ENCODE measurements at places on chromosomes 12 and 14. TPM values are rescaled to one million over a fixed set of nuclear protein-coding genes. Genes with fewer than 3 reads are reported as not detected.

Gene SCARB1
- total RNA-seq, result 13.1 TPM

Gene ADCY4
- total RNA-seq, result 25.5 TPM

Gene PPP4R4
- total RNA-seq, result 8.9 TPM

- no peak overlapping the region for H3K4me3 ChIP-seq
- H3K36me3 ChIP-seq, result no peaks in the 10 kb centered on the region
- no peaks in the 10 kb centered on the region for H3K4me1 ChIP-seq
- no peak overlapping the region for H3K27ac ChIP-seq
- H3K27me3 ChIP-seq, result no peaks in the 10 kb centered on the region
Measured at GRCh38 chr14:79924551-79924950, 286.8 kb downstream of the DIO2 start.

Gene POTEG
- not detected for total RNA-seq

- H3K4me1 ChIP-seq, result no peaks in the 10 kb centered on the region
- no peak for DNase-seq
- H3K27me3 ChIP-seq, result no peaks in the 10 kb centered on the region
- no peak overlapping the region for H3K27ac ChIP-seq
- H3K4me3 ChIP-seq, result no peak overlapping the region
- H3K36me3 ChIP-seq, result no peaks in the 10 kb centered on the region
Measured at GRCh38 chr14:101716077-101716950, 45.2 kb upstream of the PPP2R5C start.

DNA sequence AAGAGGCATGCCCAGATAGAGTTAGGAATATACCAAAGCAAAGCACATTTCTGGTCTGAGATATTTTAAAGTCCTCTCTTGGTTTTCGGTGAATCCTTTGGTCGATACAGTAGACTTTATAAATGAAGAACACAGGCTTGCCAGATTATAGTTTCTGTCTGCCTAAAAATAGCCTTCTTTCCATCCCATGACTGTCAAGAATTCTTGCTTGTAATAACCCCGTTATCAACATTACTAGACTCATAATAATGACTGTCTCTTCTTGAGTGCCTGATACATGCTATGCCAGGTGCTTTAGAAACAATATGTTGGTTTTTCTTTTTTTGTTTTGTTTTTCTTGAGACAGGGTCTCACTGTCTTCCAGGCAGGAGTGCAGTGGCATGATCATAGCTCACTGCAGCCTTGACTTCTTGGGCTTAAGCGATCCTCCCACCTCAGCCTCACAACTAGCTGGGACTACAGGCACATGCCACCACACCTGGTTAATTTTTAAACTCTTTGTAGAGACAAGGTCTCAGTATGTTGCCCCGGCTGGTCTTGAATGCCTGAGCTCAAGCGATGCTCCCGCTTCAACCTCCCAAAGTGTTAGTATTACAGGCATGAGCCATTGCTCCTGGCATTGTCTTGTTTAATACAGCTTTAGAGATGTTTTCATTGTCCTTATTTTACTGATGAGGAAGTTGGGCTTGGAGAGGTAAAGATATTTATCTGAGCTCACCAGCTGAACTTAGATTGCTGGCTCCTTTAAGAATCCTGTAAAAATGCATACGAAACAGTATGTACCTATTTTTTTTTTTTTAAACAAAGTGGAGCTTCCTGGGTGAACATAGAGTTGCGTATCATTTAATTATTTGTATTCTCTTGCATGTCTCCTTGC is 30.4 kb downstream of the CHST11 start:
- peaks cover 21% of the 10 kb centered on the region for H3K4me1 ChIP-seq
- H3K27me3 ChIP-seq, result no peaks in the 10 kb centered on the region
- H3K27ac ChIP-seq, result peak overlapping the region; percentile 26
- H3K36me3 ChIP-seq, result no peaks in the 10 kb centered on the region

- H3K36me3 ChIP-seq, result no peaks in the 10 kb centered on the region
- H3K27me3 ChIP-seq, result no peaks in the 10 kb centered on the region
- H3K27ac ChIP-seq, result no peak overlapping the region
- no peak overlapping the region for H3K4me3 ChIP-seq
- no peaks in the 10 kb centered on the region for H3K4me1 ChIP-seq
Measured at GRCh38 chr12:80837342-80837978, 100.3 kb downstream of the LIN7A start.

DNA sequence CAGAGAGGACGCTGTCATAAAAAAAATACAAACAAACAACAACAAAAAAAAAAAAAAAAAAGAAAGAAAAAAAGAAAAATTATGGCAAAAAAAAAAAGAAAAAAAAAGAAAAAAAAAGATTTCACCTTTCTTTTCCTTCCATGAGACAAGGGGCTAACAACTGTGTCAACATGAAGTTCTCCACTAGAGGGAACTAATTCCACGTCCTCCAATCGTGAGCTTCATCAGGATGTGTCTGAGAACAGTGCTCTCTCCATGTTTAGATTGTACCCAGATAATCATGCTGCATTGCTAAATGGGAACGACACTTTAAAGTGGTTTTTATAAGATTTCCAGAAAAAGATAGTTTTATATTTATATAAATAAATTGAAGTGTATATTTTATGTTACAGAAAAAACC is 96.2 kb upstream of the PTPRB start:
- no peaks in the 10 kb centered on the region for H3K36me3 ChIP-seq
- no peaks in the 10 kb centered on the region for H3K27me3 ChIP-seq
- H3K27ac ChIP-seq, result no peak overlapping the region
- H3K4me1 ChIP-seq, result no peaks in the 10 kb centered on the region

DNA sequence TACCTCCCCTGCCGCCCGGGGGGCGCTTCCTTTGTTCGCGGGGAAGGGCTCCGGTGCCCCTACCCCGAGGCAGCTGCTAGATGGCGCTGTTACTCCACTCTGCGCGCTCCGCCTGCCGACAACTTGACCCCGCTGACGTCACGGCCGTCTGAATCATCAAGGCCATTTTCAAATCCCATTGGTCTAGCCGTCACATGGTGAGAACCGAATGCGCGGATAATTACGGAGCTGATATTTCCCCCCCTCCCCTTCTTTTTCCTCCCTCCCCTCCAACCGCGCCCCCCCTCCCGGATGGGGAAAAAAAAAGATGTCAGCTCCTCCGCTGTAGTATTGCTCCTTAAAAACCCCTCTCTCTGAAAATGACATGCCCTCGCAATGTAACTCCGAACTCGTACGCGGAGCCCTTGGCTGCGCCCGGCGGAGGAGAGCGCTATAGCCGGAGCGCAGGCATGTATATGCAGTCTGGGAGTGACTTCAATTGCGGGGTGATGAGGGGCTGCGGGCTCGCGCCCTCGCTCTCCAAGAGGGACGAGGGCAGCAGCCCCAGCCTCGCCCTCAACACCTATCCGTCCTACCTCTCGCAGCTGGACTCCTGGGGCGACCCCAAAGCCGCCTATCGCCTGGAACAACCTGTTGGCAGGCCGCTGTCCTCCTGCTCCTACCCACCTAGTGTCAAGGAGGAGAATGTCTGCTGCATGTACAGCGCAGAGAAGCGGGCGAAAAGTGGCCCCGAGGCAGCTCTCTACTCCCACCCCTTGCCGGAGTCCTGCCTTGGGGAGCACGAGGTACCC is at the start of gene HOXC10:
Gene HOXC10, plus strand, starts transcription at position 246 of the 791 bp plus-strand sequence. Its CDS starts 114 bp downstream, at position 360.
- no peaks in the 10 kb centered on the region for H3K36me3 ChIP-seq
- H3K4me1 ChIP-seq, result peaks cover 15% of the 10 kb centered on the region
- DNase-seq, result peak; percentile 63
- peaks cover 65% of the 10 kb centered on the region for H3K27me3 ChIP-seq
- peak within 1 kb of the TSS; percentile 68 for H3K4me3 ChIP-seq

Measured in thoracic aorta (tissue), 2 donors.